ENCODE measurements at places on chromosomes 5 and 9.

DNA sequence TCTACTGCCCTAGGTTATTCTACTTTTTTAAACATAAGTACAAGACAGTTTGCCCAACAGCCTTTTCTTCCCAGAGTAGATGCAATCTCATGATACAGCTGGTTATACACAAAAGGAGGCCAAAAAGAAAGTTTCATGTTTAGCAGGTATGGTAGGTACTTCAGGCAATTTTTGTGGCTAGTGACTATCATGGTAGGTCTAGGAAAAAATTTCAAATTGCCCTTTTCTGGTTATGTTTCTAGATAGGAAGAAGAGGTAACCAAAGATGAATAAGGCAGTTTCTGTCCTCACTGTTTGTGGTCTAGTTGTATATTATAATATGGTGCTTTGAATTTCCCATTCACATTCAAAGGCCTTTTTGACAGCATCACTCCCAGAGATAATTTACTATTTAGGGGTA lies 19.7 kb downstream of the MEGF9 start:
- DNase-seq = no peak

- no peak for DNase-seq
Observed at GRCh38 chr5:99191206-99191745, 262.5 kb upstream of the CHD1 start.

- DNase-seq = no peak
Observed at GRCh38 chr9:126561582-126561981, 52.1 kb upstream of the LMX1B start.

DNA sequence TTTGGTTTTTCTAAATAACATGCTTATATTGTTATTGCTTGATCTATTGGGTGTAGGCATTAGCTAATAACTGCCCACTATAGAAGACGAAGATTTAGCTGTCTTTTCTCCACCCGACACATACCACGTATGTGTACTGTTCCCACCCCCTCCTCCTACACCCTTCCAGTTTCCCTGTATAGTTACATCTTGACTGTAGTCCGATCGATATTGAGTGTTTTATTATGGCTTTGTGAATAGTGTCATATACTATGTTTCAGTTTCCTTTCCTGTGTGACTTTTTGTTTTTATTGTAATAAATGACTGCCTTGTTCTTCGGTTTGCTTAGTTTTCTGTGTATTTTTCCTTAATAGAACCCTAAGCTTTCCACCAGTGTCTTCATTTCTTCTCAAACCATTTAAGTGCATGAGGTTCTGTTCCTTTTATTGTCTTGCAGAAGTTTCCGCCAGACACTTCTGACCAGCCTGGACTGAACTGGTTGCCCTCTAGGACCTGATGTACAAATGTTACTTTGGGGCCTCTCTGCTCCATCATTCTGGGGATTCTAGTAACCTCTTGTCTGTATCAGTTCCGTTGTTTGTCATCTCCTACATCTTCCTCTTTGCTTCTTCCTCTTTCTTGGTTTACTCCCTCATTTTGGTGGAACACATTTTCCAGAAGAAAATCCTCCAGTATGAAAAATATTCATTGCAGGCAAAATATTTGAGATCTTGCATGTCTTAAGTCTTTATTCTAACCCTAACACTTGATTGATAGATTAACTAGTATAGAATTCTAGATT lies 61.8 kb downstream of the PRKACG start:
- no peak for DNase-seq

DNA sequence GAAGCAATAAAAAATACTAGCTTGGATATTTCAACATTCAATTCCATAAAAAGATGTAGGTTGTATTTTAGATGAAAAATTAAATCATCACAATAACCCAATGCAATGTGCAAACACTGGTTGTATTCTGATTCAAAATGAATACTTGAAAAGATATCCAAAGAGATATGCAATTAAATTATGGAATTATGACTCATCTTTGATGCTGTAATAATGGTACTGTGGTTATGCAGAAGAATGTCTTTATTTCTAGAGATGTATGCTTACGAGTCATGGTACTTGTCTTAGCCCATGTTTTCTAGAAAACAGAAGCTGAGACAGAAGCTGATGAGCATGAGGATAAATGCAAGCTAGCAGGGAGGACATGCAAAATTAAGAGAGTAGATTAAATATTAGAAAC lies 1941.4 kb upstream of the NUDT12 start:
- DNase-seq = no peak

GRCh38 chr5:137372773-137373160 lies 126.4 kb downstream of the SPOCK1 start:
- no peak for DNase-seq

GRCh38 chr9:131875828-131876485 lies 136.1 kb upstream of the RAPGEF1 start:
- DNase-seq = no peak

GRCh38 chr5:14062178-14062577 lies 81.0 kb upstream of the TRIO start:
- no peak for DNase-seq
